ENCODE measurements at places on chromosomes 4 and X. TPM values are rescaled to one million over a fixed set of nuclear protein-coding genes. Genes with fewer than 3 reads are reported as not detected.
A peak's percentile ranks its signal among the peaks of the same experiment; 100 is the strongest.

CCKAR gene
- not detected for total RNA-seq

GRCh38 chrX:107485013-107485412 is 35.6 kb downstream of the FRMPD3 start:
- H3K4me1 ChIP-seq: peaks cover 4% of the 10 kb centered on the region
- no peaks in the 10 kb centered on the region for H3K36me3 ChIP-seq
- H3K27ac ChIP-seq: no peak overlapping the region

- H3K4me1 ChIP-seq: no peaks in the 10 kb centered on the region
- DNase-seq: no peak
- no peak overlapping the region for H3K27ac ChIP-seq
- H3K36me3 ChIP-seq: peaks cover 15% of the 10 kb centered on the region
- H3K4me3 ChIP-seq: no peak overlapping the region
Observed at GRCh38 chr4:142600952-142601351, 245.1 kb downstream of the INPP4B start.

GRCh38 chr4:100907465-100908454 is 389.9 kb upstream of the EMCN start:
- H3K4me1 ChIP-seq: peaks cover 4% of the 10 kb centered on the region
- H3K27me3 ChIP-seq: no peaks in the 10 kb centered on the region
- H3K27ac ChIP-seq: no peak overlapping the region
- no peak overlapping the region for H3K4me3 ChIP-seq
- no peaks in the 10 kb centered on the region for H3K36me3 ChIP-seq

- H3K27me3 ChIP-seq: no peaks in the 10 kb centered on the region
- 0 out of 2 replicates have a peak, but pooled peaks cover 2% of the 10 kb centered on the region for H3K4me1 ChIP-seq
Observed at GRCh38 chr4:87311684-87312083, 11.0 kb downstream of the HSD17B13 start.

GRCh38 chr4:121777625-121778024 is 12.7 kb upstream of the SMIM43 start:
- peaks cover 9% of the 10 kb centered on the region for H3K4me1 ChIP-seq
- no peaks in the 10 kb centered on the region for H3K36me3 ChIP-seq
- H3K4me3 ChIP-seq: no peak overlapping the region
- no peak overlapping the region for H3K27ac ChIP-seq
- no peak for DNase-seq

DNA sequence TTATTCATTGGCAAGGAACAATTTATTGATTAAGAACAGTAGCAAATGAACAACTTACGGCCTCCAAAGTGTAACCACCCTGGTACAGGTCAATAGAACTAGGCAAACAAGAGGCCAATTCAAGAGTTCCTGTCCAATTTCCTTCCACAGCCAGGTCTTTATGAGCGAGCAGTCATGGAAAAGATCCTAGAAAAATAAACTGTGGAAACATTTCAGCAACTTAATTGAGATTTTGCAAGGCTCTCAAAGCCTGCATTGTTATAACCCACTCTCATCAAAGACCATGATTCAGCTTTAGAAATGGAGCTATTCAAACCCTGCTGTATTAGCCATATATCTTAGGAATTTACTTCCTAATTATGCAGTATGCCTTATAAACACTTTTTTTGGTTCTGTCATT is 43.6 kb downstream of the UNC5C start:
- H3K27me3 ChIP-seq: no peaks in the 10 kb centered on the region
- H3K4me1 ChIP-seq: no peaks in the 10 kb centered on the region
- H3K36me3 ChIP-seq: no peaks in the 10 kb centered on the region
- no peak for DNase-seq

DNA sequence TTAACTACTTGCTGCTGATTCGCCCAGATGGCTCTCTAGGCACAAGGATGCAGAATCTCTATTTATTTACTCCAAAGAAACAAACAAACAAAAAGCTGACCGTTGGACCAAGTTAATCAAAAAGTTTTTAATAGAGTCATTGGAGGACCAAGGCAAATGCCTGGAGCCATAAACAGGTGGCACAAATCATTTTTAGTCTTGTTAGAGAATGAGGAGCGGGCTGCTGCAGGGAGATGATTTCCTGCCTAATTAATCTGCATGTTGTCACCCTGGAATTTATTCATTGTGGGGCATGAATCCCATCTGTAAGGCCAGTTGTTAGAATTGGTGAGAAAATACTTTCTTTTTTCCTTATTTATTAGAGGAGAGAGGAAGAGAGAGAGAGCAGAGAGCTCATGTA is 147.4 kb upstream of the GATB start:
- peaks cover 4% of the 10 kb centered on the region for H3K36me3 ChIP-seq
- peaks cover 3% of the 10 kb centered on the region for H3K27me3 ChIP-seq
- H3K4me1 ChIP-seq: peaks cover 45% of the 10 kb centered on the region

GRCh38 chrX:111133389-111133788 is 37.4 kb downstream of the PAK3 start:
- no peak overlapping the region for H3K4me3 ChIP-seq
- no peak overlapping the region for H3K27ac ChIP-seq
- H3K4me1 ChIP-seq: 0 out of 2 replicates have a peak, but pooled peaks cover under 1% of the 10 kb centered on the region
- no peaks in the 10 kb centered on the region for H3K27me3 ChIP-seq
- H3K36me3 ChIP-seq: no peaks in the 10 kb centered on the region

DNA sequence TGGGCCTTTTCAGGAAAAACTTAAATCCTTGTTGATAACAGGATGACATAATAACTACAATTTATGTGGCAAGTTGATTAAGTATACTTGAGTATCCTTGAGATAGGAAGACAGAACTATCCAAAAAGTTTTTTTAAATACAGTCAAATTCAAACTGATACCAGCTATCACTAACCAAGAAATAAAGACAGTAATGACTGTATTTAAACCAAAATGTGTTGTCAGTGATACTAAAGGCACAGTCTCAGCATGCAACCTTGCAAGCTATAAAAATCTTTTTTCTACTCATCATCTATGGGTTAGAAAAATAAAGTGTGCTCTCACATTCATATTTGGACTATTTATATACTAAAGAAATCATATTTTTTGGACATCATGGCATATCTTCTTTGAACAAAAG is 64.7 kb downstream of the PAPSS1 start:
- DNase-seq: no peak
- peaks cover 27% of the 10 kb centered on the region for H3K4me1 ChIP-seq
- no peak overlapping the region for H3K27ac ChIP-seq
- H3K27me3 ChIP-seq: peaks cover 13% of the 10 kb centered on the region
- no peak overlapping the region for H3K4me3 ChIP-seq

- no peak for DNase-seq
- H3K4me3 ChIP-seq: no peak overlapping the region
- H3K36me3 ChIP-seq: no peaks in the 10 kb centered on the region
- no peaks in the 10 kb centered on the region for H3K27me3 ChIP-seq
Observed at GRCh38 chr4:101236097-101236496, 111.2 kb downstream of the PPP3CA start.

DNA sequence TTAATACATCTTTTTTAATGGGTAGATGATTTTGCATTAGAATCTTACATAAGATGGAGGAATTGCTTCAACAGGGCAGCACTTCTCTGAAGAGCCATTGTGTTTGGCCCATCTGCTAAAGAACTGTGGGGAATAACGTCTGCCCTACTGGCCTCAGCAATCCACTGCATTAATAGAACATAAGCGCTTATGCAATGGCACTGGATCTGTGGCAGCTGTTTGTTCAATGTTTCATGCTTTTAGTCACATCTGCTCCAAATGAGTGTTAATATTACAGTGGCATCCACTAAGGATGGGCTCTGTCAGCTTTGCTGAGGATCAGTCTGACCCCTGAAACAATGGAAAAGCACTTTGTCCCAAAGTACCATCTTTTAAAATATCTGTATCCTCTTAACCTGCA is 279.0 kb upstream of the GK2 start:
- no peaks in the 10 kb centered on the region for H3K36me3 ChIP-seq
- no peak overlapping the region for H3K4me3 ChIP-seq
- no peak for DNase-seq
- H3K4me1 ChIP-seq: peaks cover 7% of the 10 kb centered on the region
- H3K27me3 ChIP-seq: no peaks in the 10 kb centered on the region

DNA sequence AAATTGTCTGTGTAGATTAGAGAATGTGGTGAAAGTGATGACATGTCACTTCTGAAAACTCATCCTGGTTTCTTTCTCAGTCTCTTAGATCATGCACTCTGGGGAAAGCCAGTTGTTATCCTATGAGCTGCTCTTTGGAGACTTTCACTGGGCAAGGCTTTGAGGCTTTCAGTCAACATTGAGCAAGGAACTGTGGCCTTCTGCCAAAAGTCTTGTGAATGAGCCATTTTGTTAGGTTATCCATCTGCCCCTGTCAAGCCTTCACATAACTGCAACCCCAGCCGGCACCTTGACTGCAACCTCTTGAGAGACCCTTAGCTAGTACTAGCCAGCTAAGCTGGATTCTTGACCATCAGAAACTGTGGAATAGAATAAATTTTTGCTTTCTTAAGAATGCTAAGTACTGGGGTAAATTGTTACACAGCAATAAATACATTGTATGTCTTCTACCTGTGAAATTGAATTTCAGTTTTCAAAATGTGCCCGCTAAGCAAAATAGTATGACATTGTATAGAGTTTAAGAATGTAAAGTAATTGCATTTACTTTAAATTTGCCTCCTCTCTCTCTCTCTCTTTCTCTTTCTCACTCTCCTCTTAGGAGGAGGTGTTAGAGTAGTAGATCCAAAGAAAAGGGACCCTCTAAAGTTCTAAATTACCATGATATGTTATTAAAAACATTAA is 1273.0 kb downstream of the RAPGEF2 start:
- peaks cover 15% of the 10 kb centered on the region for H3K4me1 ChIP-seq
- no peak overlapping the region for H3K4me3 ChIP-seq
- no peaks in the 10 kb centered on the region for H3K36me3 ChIP-seq

DNA sequence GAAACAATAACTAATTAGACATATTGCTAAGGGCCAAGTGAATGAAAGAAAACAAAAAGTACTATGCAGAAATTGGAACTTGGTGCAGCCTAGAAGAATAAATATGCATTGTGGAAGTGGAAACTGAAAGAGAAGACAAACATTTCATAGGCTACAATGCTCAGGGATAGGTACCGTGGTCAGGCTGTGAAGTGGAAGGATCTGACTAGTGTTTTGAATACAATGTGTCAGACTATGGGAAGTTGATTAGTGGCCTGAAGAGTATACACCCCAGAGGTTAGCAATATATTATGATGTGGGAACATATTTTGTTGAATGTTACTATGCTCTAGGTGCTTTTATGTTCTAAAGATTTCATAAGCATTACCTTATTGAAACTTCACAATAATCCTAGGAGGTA is 36.8 kb downstream of the GPRIN3 start:
- no peaks in the 10 kb centered on the region for H3K4me1 ChIP-seq
- no peak for DNase-seq
- no peaks in the 10 kb centered on the region for H3K36me3 ChIP-seq
- no peak overlapping the region for H3K27ac ChIP-seq
- no peaks in the 10 kb centered on the region for H3K27me3 ChIP-seq

- no peaks in the 10 kb centered on the region for H3K36me3 ChIP-seq
- H3K27ac ChIP-seq: no peak overlapping the region
- H3K4me1 ChIP-seq: no peaks in the 10 kb centered on the region
- H3K27me3 ChIP-seq: no peaks in the 10 kb centered on the region
- DNase-seq: no peak
Observed at GRCh38 chrX:81662381-81662780, 460.5 kb downstream of the SH3BGRL start.

- H3K4me3 ChIP-seq: no peak overlapping the region
- DNase-seq: no peak
- H3K4me1 ChIP-seq: no peaks in the 10 kb centered on the region
- no peaks in the 10 kb centered on the region for H3K27me3 ChIP-seq
- peaks cover 52% of the 10 kb centered on the region for H3K36me3 ChIP-seq
- 0 out of 2 replicates have a peak overlapping the region, but pooled peaks have one; percentile 48 for H3K27ac ChIP-seq
Observed at GRCh38 chr4:119498527-119498926, 130.1 kb downstream of the PDE5A start.

DNA sequence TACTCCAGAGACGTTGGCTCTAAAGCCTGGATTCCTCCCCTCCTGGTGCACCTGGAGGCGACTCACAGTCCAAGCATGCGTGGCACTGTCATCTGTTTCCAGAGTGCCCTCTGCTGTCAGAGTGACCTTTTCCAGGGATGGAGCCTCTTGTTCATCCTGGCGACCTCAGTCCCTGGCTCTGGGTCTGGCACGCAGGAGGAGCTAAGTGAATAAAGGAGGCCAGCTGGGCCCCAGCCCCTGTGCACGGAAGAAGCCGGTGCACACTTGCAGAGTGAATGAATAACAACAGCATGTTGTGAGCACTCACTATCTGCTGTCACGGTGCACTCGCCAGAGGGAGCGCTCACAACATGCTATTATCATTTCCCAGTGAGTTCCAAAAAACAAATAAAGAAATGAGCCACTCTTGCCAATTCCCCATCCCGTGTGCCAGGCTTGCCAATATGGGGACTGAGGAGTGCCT is 27.8 kb upstream of the PSAPL1 start:
- no peaks in the 10 kb centered on the region for H3K36me3 ChIP-seq
- DNase-seq: no peak
- H3K4me1 ChIP-seq: peaks cover 25% of the 10 kb centered on the region
- no peak overlapping the region for H3K4me3 ChIP-seq
- H3K27me3 ChIP-seq: no peaks in the 10 kb centered on the region

BTK gene
- 0.66 TPM for total RNA-seq

BTC gene
- 0.07 TPM for total RNA-seq

PDLIM3 gene
- total RNA-seq: 6.2 TPM

AGTR2 gene
- not detected for total RNA-seq

GPR173 gene
- total RNA-seq: 7.3 TPM

BEX1 gene
- 46.8 TPM for total RNA-seq

DNA sequence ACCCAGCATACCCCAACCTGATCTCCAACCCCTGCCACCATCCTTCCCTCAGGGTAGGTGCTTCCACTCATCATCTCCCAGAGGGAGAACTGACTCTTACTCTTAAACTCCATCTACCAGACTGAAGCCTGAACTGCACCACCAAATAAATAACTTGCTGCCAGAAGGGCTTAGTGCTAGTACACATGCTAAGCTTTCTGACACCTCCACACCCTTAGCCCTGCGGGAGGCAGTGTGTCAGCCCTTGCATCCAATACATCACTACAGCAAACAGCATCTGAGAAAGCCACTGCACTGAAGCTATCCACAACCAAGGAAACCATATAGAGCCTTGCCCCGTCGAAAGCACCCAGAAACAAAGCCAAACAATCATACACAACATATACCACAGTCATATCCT is 68.6 kb upstream of the MCF2 start:
- no peaks in the 10 kb centered on the region for H3K27me3 ChIP-seq
- peaks cover 34% of the 10 kb centered on the region for H3K36me3 ChIP-seq
- no peak overlapping the region for H3K4me3 ChIP-seq
- H3K27ac ChIP-seq: no peak overlapping the region

SLC16A2 gene
- total RNA-seq: 48.4 TPM

FANCB gene
- total RNA-seq: 13.2 TPM

DNA sequence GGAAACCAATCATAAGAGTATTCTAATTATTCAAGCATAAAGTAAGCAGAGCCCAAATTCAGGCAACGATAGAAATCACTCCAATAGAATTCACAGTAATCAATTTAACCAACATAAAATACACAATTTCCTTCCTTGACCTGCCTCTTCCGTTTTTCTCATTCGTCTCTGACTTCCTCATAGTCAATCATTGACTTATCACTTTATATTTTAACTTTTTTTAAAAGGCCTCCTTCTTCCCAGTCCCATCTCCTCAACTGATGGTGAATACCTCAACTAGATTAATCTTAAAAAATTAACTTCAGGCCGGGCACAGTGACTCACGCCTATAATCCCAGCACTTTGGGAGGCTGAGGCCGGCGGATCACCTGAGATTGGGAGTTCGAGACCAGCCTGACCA is 13.3 kb downstream of the CNOT6L start:
- no peak overlapping the region for H3K4me3 ChIP-seq
- peaks cover 6% of the 10 kb centered on the region for H3K4me1 ChIP-seq
- no peak for DNase-seq
- H3K27me3 ChIP-seq: no peaks in the 10 kb centered on the region
- H3K27ac ChIP-seq: no peak overlapping the region

GRCh38 chr4:187780070-187780469 is 215.5 kb upstream of the ZFP42 start:
- peaks cover 26% of the 10 kb centered on the region for H3K4me1 ChIP-seq
- peaks cover 38% of the 10 kb centered on the region for H3K36me3 ChIP-seq
- no peak overlapping the region for H3K4me3 ChIP-seq
- H3K27me3 ChIP-seq: peaks cover 3% of the 10 kb centered on the region
- DNase-seq: no peak
- H3K27ac ChIP-seq: 0 out of 2 replicates have a peak overlapping the region, but pooled peaks have one; percentile 31

RAB39B gene
- total RNA-seq: 6.9 TPM

CXCL9 gene
- not detected for total RNA-seq

All from WTC11 (cell line).